ENCODE measurements at places on chromosomes 5 and 9. TPM values are rescaled to one million over a fixed set of nuclear protein-coding genes. Genes with fewer than 3 reads are reported as not detected.

Gene MPDZ
- polyA plus RNA-seq: 52.2 TPM

- no peak for DNase-seq
Observed at GRCh38 chr5:107538805-107539445, 131.8 kb downstream of the EFNA5 start.

DNA sequence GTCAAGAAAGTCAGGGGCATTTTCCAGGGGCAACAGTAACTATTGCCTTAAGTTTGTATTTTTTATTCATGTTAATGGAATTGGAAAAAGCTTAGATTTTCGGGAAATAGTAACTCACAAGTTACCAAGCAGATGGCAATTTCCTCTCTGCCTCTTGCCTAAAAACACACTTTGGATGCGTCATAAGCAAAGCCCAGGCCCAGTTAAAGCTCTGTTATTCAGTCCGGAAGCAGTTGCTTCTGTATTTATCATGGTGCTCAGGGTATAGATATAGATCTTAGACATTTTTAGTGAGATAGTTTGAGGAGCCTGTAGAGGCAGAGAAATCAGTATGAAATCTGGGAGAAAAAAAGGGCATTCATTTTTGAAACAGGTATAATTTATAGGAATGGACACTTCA, 260.3 kb upstream of the TNC start:
- no peak for DNase-seq

- peak; percentile 18 for DNase-seq
Observed at GRCh38 chr5:22852807-22853660, at the start of gene CDH12. Gene CDH12, minus strand, starts transcription at chr5:22853344.

Gene PCDHGC4
- 3.6 TPM for polyA plus RNA-seq

DNA sequence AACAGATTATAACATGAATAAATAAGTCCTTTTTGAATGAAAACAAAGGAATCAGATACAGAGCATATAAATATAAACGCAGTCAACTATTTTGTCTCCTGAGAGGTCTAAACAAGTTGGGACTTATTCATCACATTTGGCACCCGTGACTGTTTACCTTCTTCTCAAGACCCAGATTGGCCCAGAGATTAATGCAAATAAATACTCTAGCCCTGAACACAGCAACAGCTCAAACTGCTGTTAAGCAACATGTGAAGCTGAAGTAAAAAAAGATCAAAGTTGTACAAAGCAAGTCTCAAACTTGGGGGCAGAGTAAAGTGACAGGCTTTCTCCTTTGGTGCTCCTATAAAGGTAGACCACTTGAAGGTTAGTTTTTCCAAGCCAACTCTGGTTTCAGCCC, 95.0 kb upstream of the NR5A1 start:
- DNase-seq: no peak

DNA sequence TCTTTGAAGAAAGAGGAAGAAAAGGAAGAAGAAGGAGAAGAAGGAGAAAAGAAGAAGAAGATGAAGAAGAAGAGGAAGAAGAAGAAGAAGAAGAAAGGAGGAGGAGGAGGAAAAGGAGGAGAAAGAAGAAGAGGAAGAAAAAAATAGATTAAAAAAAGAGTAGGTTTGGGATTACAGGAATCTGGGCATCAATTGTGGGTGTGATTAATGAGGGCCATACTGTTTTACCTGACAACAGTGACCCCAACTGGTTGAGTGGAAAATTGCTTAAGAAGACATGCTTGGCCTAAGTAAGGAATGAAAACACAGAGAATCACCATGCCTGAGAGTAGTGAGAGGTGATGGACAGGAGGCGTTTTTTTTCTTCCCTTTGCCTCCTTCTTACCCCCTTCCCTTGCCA, 114.6 kb downstream of the FAM170A start:
- DNase-seq: no peak

- DNase-seq: no peak
Observed at GRCh38 chr5:175750511-175750931, 92.7 kb downstream of the HRH2 start.

GRCh38 chr5:119313197-119313596, 42.6 kb upstream of the TNFAIP8 start:
- DNase-seq: no peak

Gene SHC3
- polyA plus RNA-seq: 2.4 TPM

DNA sequence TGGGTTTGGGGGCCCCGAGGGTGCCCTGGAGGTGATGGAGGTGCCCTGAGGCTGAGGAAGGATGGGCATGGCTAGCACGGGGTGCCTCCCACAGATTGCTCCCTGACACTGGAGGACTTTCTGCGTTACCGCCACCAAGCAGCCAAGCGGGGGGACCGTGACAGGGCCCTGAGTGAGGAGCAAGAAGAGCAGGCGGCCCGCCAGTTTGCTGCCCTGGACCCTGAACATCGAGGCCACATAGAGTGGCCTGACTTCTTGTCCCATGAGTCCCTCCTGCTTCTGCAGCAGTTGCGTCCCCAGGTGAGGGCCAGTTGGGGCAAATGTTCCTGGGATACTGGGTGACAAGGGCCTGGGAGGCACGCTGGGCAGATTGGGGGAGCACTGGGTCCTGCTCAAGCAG, 13.1 kb upstream of the DNAJB5 start:
- no peak for DNase-seq

Gene HK3
- 0.88 TPM for polyA plus RNA-seq

Gene SIT1
- 0.28 TPM for polyA plus RNA-seq

Gene DRD1
- not detected for polyA plus RNA-seq

DNA sequence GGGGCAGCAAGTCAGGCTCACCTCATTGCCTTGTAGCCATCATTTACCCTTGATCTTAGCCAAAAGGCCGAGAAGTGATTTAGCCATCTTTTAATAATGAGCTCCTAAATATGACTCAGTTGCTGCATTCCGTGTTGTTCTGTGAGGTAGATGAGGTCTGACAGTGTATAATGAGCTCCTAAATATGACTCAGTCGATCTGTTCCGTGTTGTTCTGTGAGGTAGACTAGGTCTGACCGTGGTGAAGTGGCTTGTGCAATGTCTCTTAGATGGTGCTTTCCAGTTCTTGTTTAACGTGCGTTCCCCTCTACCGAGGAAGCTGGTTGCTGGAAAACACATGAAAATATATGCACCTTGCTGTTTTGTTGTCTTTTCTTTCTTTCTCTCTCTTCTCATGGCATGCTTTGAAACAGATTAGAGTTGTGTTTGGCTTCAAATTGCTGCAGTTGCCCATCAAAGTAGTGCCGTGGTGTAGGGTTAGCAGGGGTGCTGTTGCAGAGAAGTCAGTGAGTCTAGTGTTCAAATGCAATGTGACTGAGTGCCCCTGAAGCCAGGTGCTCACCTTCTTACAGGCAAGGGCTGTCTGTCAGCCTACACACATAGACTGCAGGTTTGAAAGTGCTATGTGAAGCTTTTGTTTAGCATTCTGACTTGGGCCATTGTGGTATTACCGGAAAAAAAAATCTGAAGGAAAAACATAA, 118.6 kb downstream of the KDM4C start:
- no peak for DNase-seq

Gene CD274
- polyA plus RNA-seq: 1.2 TPM

DNA sequence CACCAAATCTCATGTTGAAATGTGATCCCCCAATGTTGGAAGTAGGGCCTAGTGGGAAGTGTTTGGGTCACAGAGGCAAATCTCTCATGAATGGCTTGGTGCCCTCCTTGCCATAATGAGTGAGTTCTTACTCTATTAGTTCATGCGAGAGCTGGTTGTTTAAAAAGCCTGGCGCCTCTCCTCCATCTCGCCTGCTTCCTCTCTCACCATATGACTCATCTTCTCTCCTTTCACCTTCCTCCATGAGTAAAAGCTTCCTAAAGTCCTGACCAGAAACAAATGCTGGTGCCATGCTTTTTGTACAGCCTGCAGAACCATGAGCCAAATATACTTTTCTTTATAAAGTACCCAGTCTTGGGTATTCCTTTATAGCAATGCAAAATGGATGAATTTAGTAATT, 20.9 kb upstream of the ARHGAP26 start:
- DNase-seq: no peak

DNA sequence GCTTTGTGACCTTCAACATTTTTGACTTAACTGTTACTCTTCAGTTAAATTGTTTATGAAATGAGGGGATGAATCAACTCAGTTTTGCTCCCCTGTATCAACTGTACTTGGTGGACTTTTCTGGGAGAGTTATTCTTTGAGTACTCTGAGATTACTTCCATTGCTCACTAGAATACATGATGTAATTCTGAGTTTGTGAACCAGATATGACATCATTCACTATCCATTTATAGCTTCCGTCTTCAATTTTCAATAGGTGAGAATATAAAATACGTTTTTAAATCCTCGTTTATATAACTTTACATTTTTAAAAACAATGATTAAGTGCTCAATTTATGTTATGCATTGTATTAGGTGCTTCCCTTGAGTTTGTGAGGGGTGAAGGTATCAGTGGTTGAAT, 71.0 kb downstream of the XRCC4 start:
- DNase-seq: no peak

- no peak for DNase-seq
Observed at GRCh38 chr5:55621229-55621628, 86.5 kb upstream of the PLPP1 start.

Gene CENPH
- 26.4 TPM for polyA plus RNA-seq

DNA sequence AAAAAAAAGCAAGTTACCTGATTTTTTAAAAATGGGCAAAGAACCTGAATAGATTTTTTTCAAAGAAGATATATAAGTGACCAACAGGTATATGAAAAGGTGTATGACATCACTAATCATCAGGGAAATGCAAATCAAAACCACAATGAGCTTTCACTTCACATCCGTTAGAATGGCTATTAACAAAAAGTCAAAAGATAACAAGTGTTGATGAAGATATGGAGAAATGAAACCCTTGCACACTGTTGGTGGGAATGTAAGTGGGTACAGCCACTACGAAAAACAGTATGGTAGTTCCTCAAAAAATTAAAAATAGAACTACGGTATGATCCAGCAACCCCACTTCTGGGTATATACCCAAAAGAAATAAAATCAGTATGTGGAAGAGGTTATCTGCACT, 134.8 kb downstream of the UGCG start:
- no peak for DNase-seq

- DNase-seq: no peak
Observed at GRCh38 chr5:180297587-180298282, 5.9 kb upstream of the MAPK9 start.

- no peak for DNase-seq
Observed at GRCh38 chr5:149140197-149141002, 893 bp upstream of the ABLIM3 start.

Gene RUSC2
- 20.9 TPM for polyA plus RNA-seq

Gene FAM219A
- polyA plus RNA-seq: 16.0 TPM

DNA sequence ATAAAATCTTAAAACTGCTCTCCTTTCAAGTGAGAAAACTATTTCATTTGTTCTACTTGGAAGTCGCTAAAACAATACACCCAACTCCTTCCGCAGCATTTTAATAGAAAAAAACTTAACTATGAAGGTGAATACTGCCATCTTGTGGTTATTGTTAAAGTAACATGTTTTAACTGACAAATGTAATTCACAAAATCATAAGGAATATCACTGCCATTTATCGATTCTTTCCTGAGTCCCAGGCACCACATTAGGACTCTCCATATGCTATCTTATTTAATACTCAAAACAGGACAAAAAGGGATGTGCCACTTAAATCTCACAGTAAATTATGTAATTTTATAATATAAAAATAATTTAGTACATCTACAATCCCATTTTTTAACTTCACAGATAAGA, 130.5 kb upstream of the ITGA1 start:
- no peak for DNase-seq

DNA sequence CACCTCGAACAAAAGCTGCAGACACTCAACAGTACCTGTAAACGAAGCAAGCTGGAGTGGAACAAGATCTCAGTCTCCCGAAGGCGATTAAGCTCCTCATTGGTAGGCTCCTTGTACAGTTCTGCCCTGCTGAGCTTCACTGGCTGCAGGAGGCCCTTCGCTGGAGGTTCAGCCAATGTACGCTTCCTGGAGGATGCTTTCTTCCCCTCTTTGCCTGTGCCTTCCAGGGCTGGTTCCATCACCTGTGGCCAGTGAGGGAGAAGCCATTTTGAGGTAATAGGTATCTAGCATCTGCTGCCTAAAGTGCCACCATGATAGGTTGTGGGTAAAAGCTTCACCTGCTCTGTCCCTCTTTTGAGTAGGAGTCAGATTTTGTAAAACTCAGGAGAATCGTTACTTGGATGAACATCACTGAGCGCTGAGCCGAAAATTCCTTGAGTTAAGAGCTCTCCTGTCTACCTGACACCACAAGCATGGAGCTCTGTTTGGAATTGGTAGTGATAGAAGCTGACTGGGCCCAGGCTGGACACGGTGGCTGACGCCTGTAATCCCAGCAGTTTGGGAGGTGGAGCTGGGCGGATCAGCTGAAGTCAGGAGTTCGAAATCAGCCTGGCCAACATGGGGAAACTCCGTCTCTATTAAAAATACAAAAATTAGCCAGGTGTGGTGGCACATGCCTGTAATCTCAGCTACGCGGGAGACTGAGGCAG, 1.4 kb downstream of the NOL6 start:
- DNase-seq: no peak

DNA sequence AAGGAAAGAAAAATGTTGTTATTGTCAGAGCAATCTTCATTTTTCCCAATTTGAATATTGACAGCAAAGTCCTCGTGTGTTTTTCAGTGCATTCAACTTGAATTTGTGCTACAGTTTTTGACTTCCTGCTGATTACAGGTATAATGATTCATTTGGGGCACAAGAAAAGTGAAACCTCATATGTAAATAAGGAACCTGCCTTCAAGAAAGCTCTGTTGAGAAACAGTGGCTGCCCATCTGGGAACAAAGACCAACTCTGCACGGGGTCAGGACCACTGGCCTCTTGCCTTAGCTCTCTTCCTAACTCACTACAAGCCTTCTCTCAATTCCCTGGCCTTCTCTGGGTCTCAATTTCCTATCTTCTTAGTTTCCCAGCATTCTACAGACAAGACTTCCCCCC, 21.0 kb downstream of the TIMD4 start:
- no peak for DNase-seq

DNA sequence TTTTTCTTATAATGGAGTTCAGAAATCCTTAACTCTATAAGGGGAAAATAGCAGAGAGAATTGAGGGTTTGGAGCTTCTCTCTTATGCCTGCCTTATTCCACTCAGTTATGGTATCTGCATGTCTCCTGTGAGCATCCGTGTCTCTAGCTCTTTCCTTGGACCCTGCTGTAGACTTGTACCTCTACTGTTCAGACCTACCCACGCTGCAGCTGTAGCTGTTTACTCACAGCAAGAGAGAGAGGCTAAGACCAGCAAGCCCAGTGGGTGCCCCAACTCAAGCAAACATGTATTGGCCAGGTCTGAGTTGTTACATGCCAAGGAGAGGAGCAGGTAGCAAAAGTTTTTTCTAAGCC, 7.1 kb upstream of the PCSK1 start:
- DNase-seq: no peak

DNA sequence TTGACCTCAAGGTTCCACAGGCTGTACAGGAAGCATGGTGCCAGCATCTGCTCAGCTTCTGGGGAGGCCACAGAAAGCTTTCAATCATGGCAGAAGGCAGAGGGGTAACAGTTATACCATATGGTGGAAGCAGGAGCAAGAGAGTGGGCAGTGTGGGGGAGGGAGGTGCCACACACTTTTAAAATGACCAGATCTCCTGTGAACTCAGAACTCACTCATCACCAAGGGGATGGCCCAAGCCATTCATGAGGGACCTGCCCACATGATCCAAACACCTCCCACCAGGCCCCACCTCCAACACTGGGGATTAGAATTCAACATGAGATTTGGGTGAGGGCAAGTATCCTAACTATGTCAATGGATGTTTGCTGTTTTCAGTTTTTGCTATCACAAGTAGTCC, 16.2 kb downstream of the CYFIP2 start:
- DNase-seq: no peak

Gene SPINK6
- not detected for polyA plus RNA-seq

Data from renal cortex interstitium (tissue), 15 donors.